ENCODE measurements at places on chromosomes 2 and 18.

- DNase-seq: no peak
These were observed 35.0 kb downstream of the NDC80 start for GRCh38 chr18:2606335-2606734.

DNA sequence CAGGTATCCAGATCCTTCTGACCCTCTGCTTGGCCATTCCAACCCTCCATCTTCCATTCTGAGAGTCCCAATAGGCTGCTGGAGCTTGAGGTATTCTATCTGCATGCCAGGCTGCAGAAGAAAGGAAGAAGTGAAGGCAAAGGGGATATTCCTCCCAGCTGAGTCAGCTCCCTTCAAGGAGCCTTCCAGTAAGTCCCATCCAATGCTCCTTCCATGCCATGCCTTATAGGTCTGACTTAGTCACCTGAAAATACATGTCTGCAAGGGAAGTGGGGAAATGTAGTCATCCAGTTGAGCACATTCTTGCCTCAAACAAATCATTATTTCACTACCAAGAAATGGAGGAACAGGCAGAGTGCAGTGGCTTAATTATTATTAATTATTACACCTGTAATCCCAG lies 464.6 kb downstream of the CNTNAP5 start:
- DNase-seq: no peak

GRCh38 chr2:85174943-85175342 lies 41.8 kb downstream of the TCF7L1 start:
- no peak for DNase-seq

DNA sequence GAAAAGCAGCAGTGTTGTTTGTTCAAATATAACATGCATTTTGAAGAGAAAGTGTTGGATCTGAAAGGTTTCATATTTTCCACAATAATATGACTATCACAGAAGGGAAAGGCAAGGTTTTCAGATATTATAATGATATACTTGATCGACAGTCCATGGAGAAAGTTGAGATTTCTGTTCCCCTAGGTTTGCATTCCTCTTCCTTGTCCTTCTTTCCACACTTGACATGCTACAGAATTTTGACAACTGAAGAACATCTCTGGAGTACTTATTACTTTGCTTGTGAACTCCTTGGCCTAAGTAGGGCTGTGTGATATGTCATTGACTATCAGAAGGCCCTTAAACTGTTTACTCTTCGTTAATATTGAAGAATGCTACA lies 46.5 kb downstream of the TMEFF2 start:
- DNase-seq: no peak

DNA sequence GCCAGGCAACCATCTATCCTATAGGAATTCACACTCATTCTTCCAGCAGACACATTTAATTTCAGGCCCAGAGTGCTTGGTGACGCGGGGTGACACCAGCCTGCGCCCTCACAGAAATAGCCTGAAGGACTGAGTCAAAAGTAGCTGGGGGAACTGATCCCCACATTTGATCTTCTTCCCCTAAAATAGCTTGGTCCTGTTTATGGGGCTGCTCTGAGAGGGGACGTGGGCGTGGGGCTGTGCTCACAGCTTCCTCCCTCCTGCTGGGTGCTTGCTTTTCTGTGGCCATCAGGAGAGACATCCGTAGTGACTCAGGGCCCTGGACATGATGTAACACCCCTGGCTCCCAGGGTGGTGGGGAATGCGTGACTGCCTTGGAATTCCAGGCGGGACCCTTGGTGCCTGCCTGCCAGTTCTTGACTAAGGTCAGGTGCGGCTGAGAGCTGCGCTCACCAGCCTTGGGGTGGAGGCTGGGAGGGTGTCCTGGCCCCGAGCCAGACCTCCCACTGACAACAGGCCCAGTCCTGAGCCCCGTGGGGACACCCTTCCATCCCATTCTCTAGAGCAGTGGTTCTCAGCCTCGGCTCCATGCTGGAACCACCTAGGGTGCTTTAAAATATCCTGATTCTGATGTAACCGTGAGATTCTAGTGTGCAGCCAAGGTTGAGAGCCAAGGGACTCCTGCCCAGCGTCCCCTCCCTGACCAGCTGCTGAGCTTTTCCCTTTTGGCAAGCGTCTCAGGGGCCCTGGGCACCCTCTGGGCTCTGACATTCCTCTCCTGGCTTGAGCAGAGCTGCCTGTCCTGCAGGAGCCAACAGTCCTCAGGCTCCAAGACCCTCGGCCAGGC lies 47.4 kb upstream of the SMAD7 start:
- no peak for DNase-seq

DNA sequence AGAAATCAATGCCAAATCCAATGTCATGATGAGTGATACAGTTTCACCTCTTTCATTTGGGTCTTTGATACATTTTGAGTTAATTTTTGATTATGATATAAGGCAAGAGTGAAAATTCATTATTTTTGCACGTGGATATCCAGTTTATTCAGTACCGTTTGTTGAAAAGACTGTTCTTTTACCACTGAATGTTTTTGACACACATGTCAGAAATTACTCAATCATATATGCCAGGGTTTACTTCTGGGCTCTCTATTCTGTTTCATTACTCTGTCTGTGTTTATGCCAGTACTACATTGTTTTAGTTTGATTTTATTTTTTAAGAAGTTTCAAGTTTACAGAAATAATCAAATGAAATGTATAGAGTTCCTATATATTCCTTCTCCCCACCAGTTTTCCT lies 154.4 kb downstream of the PTPRM start:
- DNase-seq: no peak
